ENCODE measurements at places on chromosomes 13 and 19.

GRCh38 chr13:58999851-59000250, 1163.9 kb downstream of the DIAPH3 start:
- DNase-seq, result no peak

DNA sequence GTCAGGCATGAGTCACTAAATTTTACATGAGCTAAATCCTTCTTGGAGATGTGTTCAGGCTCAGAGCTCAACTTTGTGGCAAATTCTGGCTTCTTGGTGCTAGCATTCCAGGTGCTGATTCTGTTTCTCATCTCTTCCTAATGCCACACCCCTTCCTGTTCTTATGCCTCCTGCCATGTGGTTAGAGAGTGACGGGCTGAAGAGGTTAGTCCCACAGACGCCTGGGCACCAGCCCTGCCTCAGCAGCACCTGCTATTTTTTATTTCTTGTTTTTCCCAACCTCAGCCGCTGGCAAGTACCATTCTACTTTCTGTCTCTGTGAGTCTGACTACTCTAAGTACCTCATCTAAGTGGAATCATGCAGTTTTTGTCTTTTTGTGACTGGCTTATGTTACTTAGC, 329.5 kb downstream of the KCNRG start:
- DNase-seq, result no peak

GRCh38 chr13:21047087-21047486, 14.3 kb downstream of the LATS2 start:
- DNase-seq, result no peak

DNA sequence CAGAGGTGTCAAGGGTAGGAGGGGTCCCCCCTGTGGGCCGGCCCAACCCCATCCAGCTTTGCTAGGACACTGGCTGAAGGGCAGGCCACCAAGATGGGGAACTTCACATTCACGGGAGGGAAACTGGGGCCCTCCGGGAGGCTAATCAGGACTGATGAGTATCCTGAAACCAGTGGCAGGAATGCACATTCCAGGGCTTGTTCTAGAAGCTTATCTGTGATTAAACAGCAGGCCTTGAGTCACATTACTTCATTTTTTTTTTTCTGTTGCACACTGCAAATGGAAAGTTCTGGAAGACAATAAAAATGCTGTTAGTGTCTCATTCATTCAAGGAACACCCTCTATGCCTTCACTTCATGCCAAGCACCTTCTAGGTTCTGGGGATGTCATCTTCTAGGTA, 15.5 kb upstream of the SIGLEC11 start:
- DNase-seq, result no peak

- DNase-seq, result no peak
These were observed 177.8 kb downstream of the OLFM4 start for GRCh38 chr13:53206455-53206854.

DNA sequence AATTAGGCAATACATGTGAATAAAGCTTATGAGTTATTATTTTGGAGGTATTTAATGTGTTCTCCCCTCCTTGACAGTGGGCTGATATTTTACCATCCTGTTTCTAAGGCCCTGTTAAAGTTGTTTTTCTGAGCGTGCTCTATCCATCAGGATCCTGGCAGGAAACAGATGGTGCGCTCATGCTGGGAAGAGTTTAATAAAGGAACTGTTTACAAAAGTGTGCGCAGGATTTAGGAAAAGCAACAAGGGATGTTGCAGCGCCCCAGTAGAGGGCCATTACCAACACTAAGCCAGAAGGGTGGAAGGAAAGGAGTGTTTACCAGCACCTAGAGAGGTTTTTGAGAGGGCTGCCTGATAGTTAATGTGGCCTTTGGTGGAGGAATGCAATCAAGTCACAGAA, 374.5 kb downstream of the KCNRG start:
- DNase-seq, result no peak

- no peak for DNase-seq
These were observed 72.5 kb upstream of the XPO4 start for GRCh38 chr13:20974981-20975585.

GRCh38 chr13:31286930-31287329, 87.2 kb downstream of the B3GLCT start:
- no peak for DNase-seq

Measured in CD4-positive, alpha-beta T cell treated with Interleukin-6 for 4 hours (primary cell).